ENCODE measurements at places on chromosomes 4 and X.
A peak's percentile ranks its signal among the peaks of the same experiment; 100 is the strongest.

DNA sequence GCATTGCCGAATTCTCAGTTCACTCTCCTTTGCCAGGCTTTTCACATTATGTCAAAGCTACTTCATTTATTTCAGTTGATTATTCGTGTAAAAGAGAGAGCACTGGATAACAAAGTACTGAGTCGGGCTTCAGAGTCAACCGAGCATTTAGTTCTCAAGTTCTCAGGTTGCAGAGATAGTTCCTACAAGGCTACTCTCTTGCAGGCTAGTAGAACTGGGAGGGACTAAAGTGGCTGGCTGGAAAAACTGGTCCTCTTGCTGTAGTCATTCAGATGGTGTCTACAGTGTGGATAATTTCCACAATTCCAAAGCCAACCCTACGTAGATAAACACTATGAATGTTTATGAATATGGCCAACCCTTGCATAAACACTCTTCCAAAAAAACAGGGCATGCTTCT lies 4.6 kb upstream of the CCNG2 start:
- DNase-seq = no peak

- no peak for DNase-seq
Measured at GRCh38 chr4:87851953-87852352, 19.2 kb downstream of the MEPE start.

DNA sequence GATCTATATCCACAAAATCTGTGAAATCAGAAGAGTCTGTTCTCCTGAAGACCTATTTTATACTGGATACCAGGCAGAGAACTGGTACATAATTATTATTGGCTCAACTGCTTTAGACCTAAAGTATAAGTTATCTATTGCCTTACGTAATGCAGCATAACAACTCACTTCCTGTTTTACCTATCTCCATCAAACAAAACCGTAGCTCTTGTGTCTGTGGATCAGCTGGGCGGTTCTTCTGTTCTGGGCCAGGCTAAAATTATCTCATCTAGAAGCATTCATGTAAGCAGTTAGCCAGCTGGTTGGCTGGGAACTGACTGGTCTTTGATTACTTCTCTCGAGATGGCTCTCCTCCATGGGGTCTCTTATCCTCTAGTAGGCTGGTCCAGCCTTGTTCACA lies 57.8 kb downstream of the PPP1R2C start:
- DNase-seq = no peak

- no peak for DNase-seq
Measured at GRCh38 chrX:55648434-55648833, 25.2 kb downstream of the FOXR2 start.

GRCh38 chr4:69999420-69999819 lies 3.7 kb downstream of the STATH start:
- no peak for DNase-seq

DNA sequence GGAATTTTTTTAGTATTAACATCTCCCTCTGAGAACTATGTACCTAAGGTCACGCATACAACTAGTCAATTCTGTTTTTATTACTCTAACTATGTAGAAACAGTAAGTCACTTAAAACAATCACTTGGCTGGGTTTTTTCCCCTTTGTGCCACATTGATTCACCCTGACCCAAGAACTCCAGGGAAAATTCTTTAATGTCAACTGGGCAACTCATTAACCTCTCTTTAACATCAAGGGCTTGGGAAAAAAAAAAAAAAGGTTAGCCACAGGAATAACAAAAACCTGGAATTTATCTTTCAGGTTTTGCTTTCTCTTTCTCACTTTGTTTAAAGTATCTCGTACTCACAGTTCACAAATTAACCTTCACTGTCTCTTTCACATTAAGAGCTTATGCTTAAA lies 8.1 kb downstream of the RPL9 start:
- DNase-seq = no peak

DNA sequence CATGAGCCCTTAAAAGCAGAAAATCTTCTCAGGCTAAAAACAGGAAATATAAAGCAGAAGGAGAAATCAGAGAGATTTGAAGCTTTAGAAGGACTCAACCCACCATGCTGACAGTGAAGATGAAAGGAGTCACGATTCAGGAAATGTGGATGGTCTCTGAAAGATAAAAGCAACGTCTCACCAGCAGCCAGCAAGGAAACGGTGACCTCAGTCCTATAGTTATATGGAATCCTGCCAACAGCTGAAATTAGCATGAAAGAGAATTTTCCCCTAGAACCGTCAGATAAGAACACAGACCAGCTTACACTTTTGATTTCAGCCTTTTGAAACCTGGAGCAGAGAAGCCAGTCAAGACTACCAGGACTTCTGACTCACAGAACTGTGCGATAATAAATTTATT lies 715.7 kb upstream of the HTR2C start:
- no peak for DNase-seq

DNA sequence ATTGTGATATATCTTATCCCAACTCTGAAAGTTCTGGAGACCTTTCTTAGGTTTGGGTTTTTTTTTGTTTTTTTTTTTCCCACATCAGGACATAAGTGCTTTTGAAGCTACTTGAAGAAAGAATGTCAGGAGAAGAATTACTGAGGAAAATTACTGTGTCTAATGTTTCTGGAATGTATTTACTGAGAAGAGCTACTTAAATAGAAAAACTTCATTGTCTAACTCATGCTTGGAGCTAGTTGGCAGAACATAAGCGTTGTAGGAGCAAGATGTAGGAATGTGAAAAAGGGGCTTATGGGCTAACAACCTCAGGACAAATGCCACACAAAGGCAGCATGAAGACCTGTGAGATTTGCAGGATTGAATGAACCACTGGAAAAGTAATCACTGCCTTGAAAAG lies 166.6 kb upstream of the GLRA2 start:
- DNase-seq = no peak

DNA sequence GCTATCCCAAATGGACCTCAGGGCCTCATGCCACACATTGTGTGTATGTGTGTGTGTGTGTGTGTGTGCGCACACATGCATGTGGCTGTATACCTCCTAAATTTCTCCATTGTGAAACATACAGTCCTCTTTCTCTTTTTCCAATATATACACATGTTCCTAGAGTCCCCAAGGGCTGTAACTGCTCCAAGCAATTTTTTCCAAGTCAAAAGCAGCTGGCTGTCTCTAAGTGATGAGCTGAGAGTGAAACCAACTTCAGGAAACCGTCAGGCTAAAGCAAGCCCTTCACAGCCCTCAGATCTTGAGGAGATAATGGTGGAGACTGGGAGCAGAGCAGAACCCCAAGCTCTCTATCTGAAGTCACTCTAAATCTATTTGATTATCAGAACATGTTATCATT lies 496.1 kb upstream of the DIPK2B start:
- DNase-seq = no peak

- peak; percentile 61 for DNase-seq
Measured at GRCh38 chr4:1009542-1010394, 1.7 kb upstream of the FGFRL1 start.

Measured in activated CD4-positive, CD25-positive, alpha-beta regulatory T cell treated with anti-CD3 and anti-CD28 coated beads, Interleukin-2, amount 50 U/mL, for 16 hours (primary cell).